ENCODE measurements at places on chromosomes 4 and X.

GRCh38 chr4:77843628-77844027 lies 19.0 kb upstream of the MRPL1 start:
- no peak for DNase-seq

DNA sequence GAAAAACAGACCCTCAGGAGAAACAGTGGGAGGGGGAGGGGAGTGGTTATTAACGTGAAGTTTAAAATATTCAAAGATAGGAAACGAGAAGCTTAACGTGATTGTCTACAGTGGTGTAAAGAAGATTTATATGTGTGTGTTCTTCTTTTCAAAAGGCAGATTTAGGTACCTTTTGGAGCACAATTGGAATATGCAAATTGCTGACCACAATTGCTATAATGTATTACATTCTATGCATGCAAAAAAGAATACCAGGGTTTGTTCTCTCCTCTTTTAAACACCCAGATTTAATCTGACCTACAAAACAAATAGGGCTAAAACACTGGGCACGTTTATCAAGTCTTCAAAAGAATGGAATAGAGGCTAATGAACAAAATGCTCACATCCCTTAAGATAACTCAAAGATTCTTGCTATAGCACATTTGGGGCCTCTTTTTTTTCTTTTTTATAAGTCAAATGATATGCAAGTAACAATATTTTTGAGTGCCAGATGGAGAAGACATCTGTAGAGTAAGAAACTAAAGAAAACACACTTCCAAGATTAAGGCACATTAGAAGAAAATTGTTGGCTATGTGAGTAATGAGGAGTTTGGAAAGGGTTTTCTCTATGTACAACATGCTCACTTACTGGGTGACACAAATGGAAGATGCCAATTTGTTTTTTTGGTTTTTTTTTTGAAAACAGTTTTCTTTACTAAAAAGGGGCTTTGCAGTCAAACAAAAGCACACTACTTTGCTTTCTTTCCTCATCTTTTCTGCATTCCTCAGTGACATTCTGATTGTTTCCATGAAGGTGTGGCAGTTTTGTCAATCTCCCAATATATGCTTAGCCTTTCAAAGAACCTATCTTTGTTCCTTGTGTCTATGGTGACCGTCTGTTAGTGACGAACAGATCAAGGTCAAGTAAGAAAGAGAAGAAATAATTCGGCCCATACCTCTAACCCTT lies 240.3 kb downstream of the PALLD start:
- no peak for DNase-seq

GRCh38 chrX:38106991-38107655 lies 100.8 kb downstream of the SYTL5 start:
- DNase-seq = no peak

GRCh38 chr4:102338405-102338804 lies 6.9 kb downstream of the SLC39A8 start:
- no peak for DNase-seq

DNA sequence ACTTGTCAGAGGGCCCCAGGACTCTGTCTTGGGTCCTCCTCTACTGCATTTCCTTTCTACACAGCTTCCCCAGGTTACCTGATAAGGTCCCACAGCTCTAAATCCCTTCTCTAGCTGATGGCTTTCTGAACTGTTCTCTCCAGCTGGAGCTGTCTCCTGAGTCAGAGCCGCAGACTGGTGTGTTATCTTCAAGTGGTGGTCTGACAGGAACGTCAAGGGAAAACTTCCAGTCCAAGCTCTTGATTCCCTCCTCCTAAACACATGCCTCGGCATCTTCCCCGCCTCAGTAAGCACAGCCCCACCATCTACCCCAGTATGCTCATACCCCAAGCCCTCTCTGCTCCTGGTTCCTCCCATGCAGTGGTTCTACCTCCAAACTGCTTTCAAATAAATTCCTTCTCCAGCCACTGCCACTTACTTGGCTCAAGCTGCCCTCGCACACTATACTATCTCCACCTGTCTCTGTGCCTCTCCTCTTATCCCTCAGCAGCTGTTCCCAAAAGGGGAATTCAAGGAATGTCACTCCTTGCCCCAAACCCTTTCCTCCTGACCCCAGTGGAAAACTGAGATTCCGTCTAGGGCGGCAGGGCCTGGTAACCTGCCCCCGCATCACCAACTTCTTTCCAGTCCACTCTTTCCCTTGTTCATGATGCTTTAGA lies 17.2 kb upstream of the CENPU start:
- no peak for DNase-seq

GRCh38 chr4:149676076-149676475 lies 139.6 kb downstream of the IQCM start:
- DNase-seq = no peak

All from Caki2 (cell line).